ENCODE measurements at places on chromosomes 5 and 9.

- DNase-seq: no peak
Observed at GRCh38 chr5:151862811-151863472, 61.7 kb downstream of the GLRA1 start.

DNA sequence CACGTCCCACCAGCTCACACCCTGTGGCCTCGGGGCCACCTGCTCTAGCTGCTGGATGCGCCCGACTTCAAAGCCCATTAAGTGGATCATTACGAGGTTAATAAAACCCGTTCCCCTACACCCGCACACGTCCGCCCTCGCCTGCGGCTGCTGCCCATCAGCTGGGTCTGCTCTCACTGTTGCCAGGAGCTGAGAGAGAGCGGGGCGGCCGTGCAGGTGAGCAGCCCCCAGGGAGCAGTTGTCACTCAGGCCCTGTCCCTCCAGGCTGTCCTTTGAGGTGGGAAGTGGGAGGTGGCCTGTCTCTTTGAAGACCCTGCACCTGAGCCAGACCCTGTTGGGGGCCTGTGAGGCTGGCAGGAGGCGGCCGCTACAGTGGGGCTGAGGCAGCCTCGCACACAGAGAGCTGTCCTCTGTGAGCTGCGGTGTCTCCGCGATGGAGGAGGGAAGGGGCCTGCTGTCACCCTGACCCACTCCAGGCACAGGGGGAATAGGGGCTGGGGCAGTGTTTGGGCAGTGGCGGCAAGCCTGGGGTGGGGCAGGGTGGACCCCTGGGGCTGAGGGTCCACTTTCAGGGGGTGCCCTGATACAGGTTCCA lies 12.8 kb upstream of the UNC5A start:
- no peak for DNase-seq

GRCh38 chr5:140391732-140392131 lies 9.9 kb upstream of the ANKHD1 start:
- DNase-seq: no peak

GRCh38 chr5:95759005-95759404 lies 27.9 kb downstream of the RHOBTB3 start:
- DNase-seq: no peak

- no peak for DNase-seq
Observed at GRCh38 chr5:115983519-115983918, 21.2 kb downstream of the LVRN start.

- DNase-seq: no peak
Observed at GRCh38 chr5:79738349-79738748, 48.7 kb downstream of the CMYA5 start.

GRCh38 chr9:90086101-90086511 lies 481.3 kb downstream of the GADD45G start:
- no peak for DNase-seq

DNA sequence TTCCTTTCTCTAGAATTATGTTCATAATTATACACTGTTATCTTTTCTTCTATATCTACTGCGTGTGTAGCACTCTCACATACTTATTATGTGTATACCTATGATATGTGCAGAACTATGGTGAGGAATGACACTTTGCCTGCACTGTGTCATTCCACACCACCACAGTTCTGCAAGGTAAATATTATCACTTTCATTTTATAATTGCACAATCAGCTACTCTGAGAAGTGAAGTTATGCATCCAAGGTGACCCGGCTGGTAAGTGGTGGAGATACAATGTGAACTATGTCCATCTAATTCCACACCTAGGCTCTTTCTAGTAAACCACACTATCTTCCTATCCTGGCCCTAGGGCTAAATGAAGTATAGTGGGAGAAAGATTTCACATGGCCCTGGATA lies 170.1 kb upstream of the ATP10B start:
- no peak for DNase-seq

- DNase-seq: no peak
Observed at GRCh38 chr5:81428861-81429260, 34.9 kb upstream of the ACOT12 start.

DNA sequence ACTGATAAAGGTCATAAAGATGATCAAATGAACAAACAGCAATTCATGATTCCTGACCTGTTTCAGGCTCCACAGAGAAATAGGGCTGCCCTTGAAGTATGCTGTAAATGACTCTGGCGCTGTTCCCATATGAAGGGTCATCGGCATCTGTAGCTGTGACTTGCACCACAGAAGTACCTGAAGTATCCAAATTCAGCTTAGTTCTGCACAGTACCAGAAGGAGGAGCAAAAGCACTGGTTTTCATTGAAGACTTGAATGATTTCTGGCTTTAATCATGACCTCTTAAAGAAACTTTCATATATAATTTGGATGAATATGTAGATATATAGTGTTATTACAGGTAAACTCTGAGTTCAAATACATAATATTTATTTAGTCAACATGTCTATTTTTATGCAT lies 109.1 kb downstream of the CDH10 start:
- peak; percentile 18 for DNase-seq

DNA sequence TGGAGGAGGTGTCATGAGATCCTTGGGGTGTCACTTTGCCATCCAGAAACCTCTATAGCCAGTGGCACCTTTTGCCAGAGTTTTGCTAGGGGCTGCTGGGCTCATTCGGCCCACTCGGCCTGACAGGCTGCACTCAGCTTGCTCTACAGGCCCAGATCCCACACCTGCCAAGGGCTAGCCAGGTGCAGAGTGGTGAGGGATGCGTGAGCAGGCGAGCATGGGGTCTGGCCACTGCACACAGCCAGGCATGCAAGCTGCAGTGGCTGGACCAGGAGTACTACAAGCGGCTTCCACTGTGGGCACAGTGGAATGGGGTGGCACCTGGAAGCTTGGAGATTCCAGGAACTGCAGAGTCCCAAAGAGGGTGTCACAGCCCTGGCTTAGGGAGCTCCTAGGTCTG lies 372.7 kb downstream of the CHSY3 start:
- DNase-seq: no peak

DNA sequence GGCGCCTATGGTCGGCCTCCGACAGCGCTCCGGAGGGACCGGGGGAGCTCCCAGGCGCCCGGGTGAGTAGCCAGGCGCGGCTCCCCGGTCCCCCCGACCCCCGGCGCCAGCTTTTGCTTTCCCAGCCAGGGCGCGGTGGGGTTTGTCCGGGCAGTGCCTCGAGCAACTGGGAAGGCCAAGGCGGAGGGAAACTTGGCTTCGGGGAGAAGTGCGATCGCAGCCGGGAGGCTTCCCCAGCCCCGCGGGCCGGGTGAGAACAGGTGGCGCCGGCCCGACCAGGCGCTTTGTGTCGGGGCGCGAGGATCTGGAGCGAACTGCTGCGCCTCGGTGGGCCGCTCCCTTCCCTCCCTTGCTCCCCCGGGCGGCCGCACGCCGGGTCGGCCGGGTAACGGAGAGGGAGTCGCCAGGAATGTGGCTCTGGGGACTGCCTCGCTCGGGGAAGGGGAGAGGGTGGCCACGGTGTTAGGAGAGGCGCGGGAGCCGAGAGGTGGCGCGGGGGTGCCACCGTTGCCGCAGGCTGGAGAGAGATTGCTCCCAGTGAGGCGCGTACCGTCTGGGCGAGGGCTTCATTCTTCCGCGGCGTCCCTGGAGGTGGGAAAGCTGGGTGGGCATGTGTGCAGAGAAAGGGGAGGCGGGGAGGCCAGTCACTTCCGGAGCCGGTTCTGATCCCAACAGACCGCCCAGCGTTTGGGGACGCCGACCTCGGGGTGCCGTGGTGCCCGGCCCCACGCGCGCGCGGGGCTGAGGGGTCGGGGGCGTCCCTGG lies 561 bp downstream of the DAPK1 start:
- DNase-seq: peak; percentile 20

GRCh38 chr5:75671506-75671905 lies 45.7 kb downstream of the POC5 start:
- DNase-seq: peak; percentile 15

DNA sequence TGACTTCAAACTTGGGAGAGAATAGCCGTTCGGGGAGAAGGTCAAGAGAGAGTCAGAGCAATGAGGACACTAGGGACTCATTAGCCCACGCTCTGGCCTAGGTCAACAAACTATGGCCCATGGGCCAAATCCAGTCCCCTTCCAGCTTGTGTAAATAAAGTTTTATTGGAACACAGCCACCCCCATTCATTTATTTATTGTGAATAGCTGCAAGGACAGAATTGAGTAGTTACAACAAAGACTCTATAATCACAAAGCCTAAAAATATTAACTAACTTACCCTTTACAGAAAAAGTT lies 33.1 kb upstream of the TRIM32 start:
- no peak for DNase-seq

GRCh38 chr5:176851871-176852658 lies 41.7 kb downstream of the UNC5A start:
- DNase-seq: no peak

Measured in MCF 10A (cell line).